ENCODE measurements at places on chromosomes 2 and 18.

- no peak for DNase-seq
Measured at GRCh38 chr2:159226059-159226461, 60.4 kb downstream of the WDSUB1 start.

- no peak for DNase-seq
Measured at GRCh38 chr2:47720559-47720958, 62.4 kb upstream of the MSH6 start.

- DNase-seq, result no peak
Measured at GRCh38 chr2:130318906-130319305, 23.8 kb upstream of the IMP4 start.

- DNase-seq, result no peak
Measured at GRCh38 chr2:216621292-216621691, 11.9 kb upstream of the IGFBP2 start.

DNA sequence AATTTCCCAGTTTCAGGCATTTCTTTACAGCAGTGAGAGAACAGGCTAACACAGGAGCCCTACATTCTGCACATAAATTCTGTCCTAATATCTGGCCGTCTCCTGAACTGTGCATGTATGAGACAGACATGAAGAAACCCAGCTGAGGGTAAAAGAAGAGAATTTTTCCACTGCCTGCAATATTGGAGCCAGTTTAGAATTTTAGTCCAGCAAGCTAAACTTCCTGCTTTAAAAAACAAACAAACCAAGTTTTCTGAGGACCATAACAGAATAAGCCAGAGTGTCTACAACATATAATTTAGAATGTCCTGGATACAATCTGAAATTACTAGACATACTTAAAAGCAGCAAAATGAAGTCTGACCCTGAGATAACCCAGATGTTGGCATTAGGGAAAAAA is 215.1 kb upstream of the KLHL29 start:
- DNase-seq, result no peak
